Left ventricle myocardium superior (tissue), 1 donor: ENCODE measurements at places on chromosomes 6 and 20. TPM values are rescaled to one million over a fixed set of nuclear protein-coding genes. Genes with fewer than 3 reads are reported as not detected.

The RBPJL gene
- total RNA-seq, result not detected

The CGA gene
- 0.59 TPM for total RNA-seq

The MOCS3 gene
- total RNA-seq, result 3.1 TPM

The ID4 gene
- 3.0 TPM for total RNA-seq

The KIFC1 gene
- 0.74 TPM for total RNA-seq

The OLIG3 gene
- not detected for total RNA-seq

The FOXA2 gene
- not detected for total RNA-seq

The COL9A3 gene
- 2.9 TPM for total RNA-seq

The C20orf173 gene
- not detected for total RNA-seq

The C20orf144 gene
- total RNA-seq, result not detected

The NRSN1 gene
- not detected for total RNA-seq

The IFNGR1 gene
- total RNA-seq, result 115 TPM

The KCNB1 gene
- 1.9 TPM for total RNA-seq

The GABRR1 gene
- not detected for total RNA-seq

The UST gene
- total RNA-seq, result 3.4 TPM

The HLA-DPA1 gene
- 37.7 TPM for total RNA-seq

The PGC gene
- total RNA-seq, result not detected

The FAM110A gene
- total RNA-seq, result 3.1 TPM

The DST gene
- 225 TPM for total RNA-seq

The KIAA0408 gene
- total RNA-seq, result 2.4 TPM

The FLRT3 gene
- total RNA-seq, result 1.0 TPM

The SLC17A9 gene
- 1.5 TPM for total RNA-seq

The XPO5 gene
- total RNA-seq, result 13.1 TPM

The SSTR4 gene
- not detected for total RNA-seq

The SLC35D3 gene
- total RNA-seq, result not detected

The SFTA2 gene
- not detected for total RNA-seq

The SAPCD1 gene
- 0.47 TPM for total RNA-seq

The PSORS1C2 gene
- total RNA-seq, result not detected

The COL9A1 gene
- total RNA-seq, result not detected

The OR12D3 gene
- total RNA-seq, result not detected

The OR2J3 gene
- not detected for total RNA-seq

The TGM2 gene
- 473 TPM for total RNA-seq

The MMP24 gene
- 0.45 TPM for total RNA-seq

The CYP39A1 gene
- total RNA-seq, result 5.9 TPM

The MCCD1 gene
- total RNA-seq, result not detected

The GPSM3 gene
- 5.9 TPM for total RNA-seq

The TSPO2 gene
- not detected for total RNA-seq

The GRM4 gene
- not detected for total RNA-seq

The GINS1 gene
- total RNA-seq, result 0.94 TPM
